ENCODE measurements at places on chromosomes 3 and 15.

- DNase-seq: no peak
Observed at GRCh38 chr3:174102866-174103265, 705.3 kb downstream of the NLGN1 start.

- no peak for DNase-seq
Observed at GRCh38 chr3:184077881-184078280, 19.0 kb upstream of the HTR3E start.

- no peak for DNase-seq
Observed at GRCh38 chr15:91261345-91261744, 161.3 kb downstream of the SV2B start.

DNA sequence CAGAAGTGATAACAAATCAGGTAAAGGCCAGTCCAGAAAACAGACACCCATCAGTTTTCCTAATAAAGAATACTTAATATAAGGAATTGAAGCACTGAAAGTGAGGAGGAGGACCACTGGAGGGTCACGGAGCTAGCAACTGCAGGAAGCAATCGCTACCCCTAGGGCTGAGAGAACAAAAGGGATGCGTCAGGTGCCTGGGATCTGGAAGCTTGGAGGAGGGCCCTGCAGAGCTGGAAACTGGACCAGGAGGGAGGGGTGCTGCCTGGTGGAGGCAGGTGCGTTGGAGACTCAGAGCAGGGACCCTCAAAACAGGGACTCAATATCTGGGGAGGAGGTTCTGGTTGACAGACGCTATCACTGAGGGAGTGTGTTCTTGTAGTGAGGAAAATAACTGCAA is 308.1 kb upstream of the RASGRP1 start:
- no peak for DNase-seq

DNA sequence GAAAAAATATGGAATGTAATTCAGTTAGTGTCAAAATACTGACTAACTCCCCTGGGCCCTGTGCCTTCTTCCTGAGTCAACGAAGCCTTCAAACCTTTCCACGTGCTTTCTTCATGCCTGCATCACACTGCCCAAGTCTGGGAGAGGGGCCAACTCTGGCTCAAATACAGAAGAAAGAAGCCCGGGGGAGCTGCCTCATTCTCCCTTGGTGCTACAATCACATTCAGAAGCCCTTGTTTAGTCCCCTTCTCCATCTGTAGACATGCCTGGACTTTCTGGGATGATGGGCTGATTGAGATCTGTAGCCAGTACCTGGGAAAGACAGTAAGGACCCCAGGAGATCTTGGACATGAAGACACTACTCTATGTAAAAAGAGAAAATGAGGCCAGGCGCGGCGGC is 77.8 kb upstream of the GSK3B start:
- no peak for DNase-seq

DNA sequence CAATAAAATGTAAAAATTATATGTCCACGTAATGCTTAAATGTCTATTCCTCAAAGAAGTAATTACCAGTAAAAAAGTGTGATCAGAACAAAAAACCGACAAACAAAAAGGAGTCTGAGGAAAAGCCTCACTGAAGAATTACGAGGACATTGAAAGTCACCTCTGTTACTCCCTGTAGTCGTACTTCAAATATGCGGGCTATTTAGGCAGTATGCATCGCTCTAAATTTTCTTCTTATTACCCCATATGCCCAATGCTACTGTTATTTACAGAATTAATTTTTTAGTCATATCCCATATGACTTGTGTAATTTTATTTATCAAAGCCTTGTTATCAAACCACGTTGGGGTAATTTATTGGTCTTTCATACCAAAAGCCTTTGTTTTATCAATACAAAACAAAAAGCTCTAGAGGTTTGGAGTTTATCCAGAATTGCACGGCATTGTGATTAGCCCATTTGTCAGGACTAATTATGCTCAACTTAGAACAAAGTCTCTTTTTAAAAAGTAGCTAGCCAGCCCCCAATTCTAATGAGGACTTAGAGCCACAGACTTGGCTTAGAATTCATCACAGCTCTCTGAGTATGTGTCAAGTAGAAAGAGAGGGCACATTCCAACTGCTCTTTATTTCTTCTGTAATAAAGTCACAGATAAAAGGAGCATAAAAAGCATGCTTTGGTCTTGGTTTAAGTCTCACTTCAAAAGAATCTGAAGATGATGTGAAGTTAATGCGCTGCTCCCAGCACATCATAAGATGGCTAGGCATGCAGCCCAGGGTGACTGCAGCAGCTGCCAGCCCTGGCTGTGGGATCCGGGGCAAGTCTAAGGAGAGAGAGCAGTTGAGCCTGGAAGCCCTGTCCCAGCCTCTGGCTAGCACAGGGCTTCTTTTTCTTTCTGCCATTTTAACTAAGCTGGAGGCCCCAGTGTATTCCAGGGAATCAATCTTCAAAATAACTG is 521.0 kb downstream of the GABRG3 start:
- DNase-seq: no peak

DNA sequence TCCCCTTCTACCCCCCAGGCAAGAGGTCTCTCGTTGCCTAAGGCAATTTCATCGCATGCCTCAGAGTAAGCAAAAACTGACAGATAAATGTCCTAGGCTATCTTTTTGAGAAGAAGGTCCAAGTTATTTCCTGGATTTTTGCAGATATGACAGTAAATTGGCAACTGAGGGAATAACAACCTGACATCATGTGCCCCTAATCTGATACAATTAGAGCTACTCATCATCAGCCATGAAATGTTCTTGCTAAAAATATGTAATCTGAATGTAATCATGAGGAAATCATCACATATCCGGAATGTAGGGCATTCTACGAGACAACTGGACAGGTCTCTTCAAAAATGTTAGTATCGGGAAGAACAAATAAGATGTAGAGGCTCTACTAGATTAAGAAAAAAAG is 44.1 kb downstream of the TNIK start:
- DNase-seq: no peak

GRCh38 chr3:123764647-123765046 is 119.5 kb downstream of the MYLK start:
- no peak for DNase-seq

- no peak for DNase-seq
Observed at GRCh38 chr3:52046186-52046901, 10.0 kb downstream of the DUSP7 start.

- DNase-seq: no peak
Observed at GRCh38 chr3:164514576-164514975, 563.7 kb downstream of the SI start.

DNA sequence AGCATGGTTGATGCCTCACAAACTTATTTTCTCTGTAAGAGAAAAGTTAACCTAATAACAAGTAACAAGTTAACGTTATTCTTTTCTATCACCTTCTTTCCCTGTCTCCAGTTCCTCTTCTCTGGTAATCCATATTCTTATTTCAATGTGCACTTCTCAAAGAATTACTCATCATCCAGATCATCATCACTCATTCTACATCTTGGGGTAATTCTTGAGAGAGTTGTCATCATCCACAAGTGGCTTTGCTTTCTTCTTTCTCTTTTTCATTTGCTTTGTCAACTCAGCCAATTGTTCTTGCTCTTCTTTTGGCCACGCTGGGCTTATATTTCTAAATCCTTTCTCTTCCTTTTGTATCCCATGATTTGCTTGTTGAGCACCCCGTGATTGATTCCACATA is 20.8 kb upstream of the RNF111 start:
- no peak for DNase-seq

GRCh38 chr15:97053635-97054034 is 723.1 kb downstream of the NR2F2 start:
- DNase-seq: no peak

DNA sequence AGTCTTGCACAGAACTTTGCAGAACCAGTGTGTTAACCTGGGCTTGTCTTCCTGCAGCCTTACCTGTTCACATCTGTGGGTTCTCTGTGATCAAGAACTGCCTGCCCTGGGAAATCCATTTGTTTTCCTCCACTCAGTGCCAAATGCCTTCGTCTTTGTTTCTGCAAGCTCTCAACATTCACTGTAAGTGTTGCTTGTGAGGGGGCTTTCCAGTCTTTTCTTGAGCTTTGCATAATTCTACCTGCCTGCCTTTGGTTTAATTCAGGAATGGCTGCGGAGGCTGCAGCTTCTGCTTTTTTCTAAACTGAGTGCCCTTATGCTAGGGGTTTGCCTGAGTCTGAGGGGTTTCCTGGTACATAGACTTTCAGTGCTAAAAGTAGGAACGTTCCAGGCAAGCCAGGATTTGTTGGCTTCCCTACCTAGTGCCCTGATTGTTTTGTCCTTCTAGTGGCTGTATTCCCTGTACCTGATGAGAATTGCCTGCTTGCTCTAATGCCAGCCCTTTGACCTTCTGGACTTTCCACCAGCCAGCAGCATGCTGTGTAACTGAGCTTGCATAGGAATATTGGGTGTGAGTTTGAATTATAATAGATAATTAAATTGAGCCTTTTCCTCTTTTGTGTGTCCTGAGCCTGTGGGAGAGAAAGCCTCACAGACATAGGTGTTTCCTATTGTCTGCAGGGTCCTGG is 96.6 kb upstream of the CLSTN2 start:
- no peak for DNase-seq

DNA sequence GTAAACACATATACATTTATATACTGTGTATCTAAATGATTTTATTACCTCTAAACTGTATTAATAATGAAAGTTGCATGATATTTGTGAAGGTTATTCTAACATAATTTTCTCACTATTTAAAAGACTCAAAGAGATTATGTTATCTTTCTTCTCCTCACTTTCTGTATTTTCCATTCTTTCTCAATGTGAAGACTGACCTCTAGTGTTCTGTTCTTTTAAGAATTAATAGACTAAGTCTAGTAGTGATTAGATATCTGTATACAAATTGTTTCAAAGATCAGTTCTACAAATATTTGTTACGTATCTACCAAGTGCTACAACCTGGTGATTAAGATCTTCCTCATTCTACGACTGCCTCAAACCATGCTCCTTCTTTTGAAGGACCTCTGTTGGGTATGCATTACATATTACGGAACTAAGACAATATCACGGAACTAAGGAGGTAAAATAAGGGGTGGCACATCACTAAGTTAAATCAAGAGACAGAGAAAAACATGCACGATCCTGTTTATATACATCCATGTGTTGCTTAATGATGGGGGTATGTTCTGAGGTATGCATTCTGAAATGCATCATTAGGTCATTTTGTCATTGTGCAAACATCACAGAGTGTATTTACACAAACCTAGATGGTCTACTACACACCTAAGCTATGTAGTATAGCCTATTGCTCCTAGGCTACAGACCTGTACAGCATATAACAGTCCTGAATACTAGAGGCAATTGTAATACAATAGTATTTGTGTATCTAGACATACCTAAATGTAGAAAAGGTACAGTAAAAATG is 161.5 kb upstream of the KBTBD8 start:
- no peak for DNase-seq

GRCh38 chr3:94225148-94225865 is 162.4 kb downstream of the NSUN3 start:
- no peak for DNase-seq

DNA sequence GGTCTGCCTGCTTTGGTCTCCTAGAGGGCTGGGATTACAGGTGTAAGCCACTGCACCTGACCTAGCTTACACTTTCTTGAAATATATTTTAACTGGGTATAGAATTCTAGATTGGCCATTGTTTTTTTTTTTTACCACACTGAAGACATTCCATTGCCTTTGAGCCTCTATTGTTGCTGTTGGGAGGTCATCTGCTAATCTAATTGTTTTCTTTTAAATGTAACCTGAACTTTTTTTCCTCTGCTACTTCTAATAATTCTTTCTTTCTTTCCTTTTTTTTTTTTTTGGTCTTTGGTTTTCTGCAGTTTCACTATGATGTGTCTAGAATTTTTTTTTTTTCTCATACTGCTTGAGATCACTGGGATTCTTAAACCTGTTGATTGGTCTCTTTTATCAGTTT is 28.1 kb downstream of the ERICH6 start:
- DNase-seq: no peak

- no peak for DNase-seq
Observed at GRCh38 chr15:60800299-60801072, 321.5 kb upstream of the ICE2 start.

DNA sequence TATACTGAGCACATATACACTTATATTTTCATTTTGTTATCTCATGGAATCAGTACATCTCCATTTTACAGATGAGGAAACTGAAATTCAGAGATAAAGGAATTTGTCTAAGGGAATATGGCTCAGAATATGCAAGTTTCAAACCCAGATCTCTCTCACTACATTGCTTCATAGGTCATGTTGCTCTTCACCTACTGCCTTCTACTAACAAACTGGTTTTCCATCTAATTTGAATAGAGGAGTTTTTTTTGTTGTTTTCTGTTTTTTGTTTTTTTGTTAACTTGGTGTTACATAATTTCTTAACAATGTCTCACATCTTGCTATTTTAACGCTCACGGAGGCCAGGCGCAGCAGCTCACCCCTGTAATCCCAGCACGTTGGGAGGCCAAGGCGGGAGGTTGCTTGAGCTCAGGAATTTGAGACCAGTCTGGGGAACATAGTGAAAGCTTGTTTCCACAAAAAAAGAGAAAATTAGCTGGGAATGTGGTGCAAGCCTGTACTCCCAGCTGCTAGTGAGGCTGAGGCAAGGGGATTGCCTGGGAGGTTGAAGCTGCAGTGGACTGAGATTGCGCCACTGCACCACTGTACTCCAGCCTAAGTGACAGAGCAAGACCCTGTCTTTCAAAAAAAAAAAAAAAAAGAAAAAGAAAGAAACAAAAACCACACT is 37.0 kb downstream of the FMN1 start:
- DNase-seq: no peak

GRCh38 chr3:46750555-46751038 is 32.9 kb upstream of the PRSS50 start:
- DNase-seq: no peak

DNA sequence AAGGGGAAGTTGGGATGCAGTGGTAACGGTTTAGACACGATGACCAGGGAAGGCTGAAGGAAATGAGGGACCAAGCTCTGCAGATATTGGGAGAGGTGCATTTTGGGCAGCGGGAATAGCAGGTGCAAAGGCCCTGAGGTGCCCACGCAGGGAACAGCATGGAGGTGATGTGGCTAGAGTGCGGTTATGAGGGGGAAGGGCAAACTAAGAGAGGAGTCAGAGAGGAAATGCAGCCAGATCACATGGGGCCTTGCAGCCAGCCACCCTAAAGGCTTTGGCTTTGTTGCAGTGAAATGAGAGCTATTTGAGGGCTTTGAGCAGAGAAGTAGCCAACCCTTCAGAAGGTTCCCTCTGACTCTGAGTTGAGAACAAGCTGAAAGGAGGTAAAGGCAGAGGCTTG is 2.6 kb downstream of the SPATA12 start:
- no peak for DNase-seq

- no peak for DNase-seq
Observed at GRCh38 chr15:78255421-78256043, 8.8 kb upstream of the DNAJA4 start.

GRCh38 chr15:61853195-61853594 is 207.1 kb downstream of the VPS13C start:
- DNase-seq: no peak

- DNase-seq: no peak
Observed at GRCh38 chr3:9398700-9399336, 1.4 kb downstream of the SETD5 start.

DNA sequence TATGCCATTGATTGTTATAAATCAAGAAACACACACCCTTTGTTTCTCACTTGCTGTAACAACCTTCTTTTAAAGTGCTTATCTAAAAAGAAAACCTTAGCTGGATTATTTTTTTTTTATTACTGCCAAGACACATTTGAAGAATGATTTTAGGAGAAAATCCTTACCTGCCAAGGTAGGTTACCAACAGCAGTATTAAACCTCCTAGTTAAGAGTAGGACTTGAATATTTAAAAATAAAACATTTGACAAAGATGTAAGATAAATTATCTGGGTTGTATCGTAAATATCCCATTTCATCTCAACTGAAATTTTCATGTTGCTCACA is 192.1 kb downstream of the PDZRN3 start:
- DNase-seq: no peak

GRCh38 chr3:115646027-115646690 is 22.8 kb downstream of the GAP43 start:
- no peak for DNase-seq
